Stimulated activated CD8-positive, alpha-beta memory T cell treated with anti-CD3 and anti-CD28 coated beads, Interleukin-4, amount 100 ng/mL, for 4 hours (primary cell): ENCODE measurements at places on chromosomes 3 and 15.

DNA sequence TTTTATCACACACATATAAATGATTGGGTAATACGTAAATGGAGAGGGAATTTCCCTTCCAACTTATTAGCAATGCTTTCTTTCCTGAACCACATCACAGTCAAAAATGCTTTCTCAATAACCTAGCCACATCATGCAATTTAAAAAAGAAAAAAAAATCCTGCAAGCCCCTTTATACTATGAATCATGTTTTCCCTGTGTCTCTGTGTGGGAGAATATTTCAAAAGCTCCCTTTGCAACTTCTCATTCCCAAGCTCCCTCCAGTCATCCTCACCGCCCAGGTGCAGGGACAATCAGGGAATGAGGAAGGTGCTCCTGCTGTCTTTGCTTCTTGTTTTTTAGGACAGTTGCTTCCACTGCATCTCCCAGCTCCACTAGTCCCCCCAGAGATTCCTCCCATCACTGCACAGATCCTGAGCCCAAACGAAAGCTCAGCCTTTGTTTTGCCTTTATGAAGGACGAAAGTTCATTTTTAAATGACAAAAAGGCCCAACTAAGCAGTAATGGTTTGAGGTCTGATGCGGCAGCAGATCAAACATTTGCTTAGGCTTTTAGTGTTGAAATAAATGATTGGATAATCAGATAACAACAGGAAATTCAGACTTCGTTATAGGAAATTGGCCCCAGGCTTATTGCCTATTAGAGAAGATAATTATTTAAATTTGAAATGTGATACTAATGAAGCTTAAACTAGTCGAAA, 47.8 kb upstream of the ADGRG7 start:
- no peak for DNase-seq

DNA sequence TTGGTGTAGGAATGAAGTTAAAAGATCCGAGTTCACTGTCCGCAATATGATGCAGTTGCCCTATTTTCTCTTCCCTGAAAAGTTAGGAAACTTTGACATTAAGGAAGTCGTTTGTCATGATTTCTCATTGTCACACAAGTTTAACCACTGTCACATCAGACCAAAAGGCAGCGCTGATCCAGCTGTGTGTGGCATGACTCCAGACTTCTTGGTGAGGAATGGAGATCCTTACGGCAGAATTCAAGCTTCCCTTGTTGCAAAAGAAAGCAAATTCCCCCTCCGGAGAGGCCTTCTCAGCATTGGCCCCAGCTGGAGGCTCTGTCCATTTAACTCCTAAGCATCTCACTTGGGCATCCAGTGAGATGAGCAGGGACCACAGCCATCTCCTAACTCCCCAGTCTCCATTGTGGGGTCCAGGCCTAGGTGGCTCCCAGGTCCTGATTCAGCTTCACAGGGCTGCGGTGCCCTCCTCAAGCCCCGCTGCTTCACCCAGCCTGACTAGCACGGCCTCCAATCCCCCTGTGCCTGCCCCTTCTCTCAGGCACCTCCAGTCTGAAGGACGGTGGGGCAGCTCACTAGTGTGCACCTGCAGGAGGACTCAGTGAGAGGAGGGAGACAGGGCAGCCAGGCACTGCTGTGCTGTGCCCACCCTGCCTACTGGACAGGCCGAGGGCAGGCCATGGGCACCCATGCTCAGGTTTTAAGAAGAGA, 159.5 kb downstream of the CHSY1 start:
- no peak for DNase-seq

- no peak for DNase-seq
Measured at GRCh38 chr3:156259896-156260295, 139.5 kb downstream of the KCNAB1 start.

- DNase-seq = no peak
Measured at GRCh38 chr15:37031198-37031597, 69.2 kb downstream of the MEIS2 start.

DNA sequence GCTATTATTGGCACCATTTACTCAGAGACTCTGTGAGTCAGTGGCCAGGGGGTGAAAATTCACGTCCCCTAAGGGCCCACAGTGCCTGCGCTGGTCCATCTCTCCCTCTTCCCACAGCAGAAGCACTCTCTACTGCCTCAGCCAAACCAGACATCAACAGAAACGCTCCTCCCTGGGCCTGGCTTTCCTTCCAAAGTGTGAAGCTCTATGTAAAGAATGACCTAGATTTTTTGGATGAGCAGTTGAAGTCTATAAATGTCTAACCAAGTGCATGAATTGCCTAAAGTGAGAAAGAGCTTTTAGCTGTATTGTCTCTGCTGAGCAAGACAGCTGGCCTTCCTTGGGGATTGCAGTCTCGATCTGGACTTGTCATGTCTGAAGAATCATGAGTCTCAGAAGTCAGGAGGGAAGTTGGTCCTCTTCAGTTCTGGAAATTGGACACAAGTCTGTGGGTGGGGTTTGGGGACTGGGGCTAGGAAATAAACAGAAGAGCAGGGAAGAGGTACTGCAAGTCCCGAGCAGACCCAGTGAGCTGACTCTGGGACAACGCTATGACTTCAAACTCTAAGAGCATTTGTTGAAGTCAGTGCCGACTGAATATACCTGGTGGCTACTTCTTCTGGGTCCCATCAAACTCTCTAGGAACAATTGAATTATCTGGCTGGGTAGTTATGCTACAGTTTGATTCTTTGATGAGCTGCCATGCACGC, 29.0 kb downstream of the RASGRP1 start:
- no peak for DNase-seq

GRCh38 chr15:99732124-99732750, 1.0 kb downstream of the LYSMD4 start:
- DNase-seq = no peak

GRCh38 chr3:195806211-195806915, 5.4 kb downstream of the MUC4 start:
- no peak for DNase-seq

DNA sequence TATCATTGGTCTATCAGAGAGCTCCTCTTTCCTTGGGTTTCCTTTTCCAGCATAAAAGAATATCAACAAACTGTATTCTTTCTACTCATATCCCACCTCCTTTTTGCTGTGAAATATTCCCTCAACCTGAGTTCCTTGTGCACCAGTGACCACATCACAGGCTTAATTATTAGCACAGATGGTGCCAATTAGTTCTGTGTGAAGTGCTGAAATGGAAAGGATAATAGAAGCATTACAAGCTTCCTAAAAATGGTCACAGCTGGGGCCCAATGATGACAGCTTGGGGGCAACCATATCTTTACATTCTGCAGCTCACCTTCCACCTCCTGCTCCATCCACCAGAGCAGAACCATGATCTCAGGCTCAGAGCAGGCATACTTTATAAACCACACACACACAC, 84.6 kb downstream of the ANO10 start:
- no peak for DNase-seq

DNA sequence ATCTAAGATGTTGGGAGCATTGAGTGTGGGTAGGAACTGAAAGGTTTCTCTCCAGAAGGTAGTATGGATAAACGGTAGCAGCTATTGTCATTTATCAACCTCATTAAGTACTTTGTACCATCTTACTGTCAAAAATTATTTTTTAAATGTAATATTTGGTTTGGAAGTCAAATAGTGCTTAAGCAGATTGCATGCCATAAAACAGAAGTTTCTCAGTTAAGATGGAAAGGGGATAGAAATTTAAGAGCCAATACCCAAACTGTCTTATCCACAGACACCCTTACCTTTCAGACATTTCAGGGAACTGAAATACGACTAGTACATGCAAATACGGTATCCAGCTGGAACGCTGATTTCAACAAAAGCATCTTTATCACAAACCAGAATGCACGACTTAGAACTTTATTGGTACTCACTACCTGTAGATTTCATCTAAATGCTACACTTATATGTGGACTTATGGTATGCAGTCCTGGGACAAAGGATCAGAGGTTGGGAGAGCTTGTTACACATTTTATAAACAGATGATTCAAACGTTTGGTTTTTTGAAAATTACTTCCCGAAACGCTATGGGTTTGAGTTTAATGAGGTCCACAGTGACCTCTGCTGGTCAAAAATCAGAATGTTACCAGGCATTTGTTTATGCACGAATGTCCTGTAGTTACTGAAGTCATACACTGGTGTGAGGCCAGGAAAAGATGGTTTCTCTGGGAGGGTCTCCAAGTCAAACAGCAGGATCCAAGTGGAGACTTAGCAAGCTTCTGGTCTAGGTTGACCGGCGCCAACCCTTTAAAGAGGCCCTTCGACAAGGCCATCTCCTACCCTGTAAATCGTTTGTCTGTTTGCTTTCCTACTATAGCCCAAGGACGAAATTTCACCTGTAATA, 45.7 kb upstream of the DUT start:
- DNase-seq = no peak

DNA sequence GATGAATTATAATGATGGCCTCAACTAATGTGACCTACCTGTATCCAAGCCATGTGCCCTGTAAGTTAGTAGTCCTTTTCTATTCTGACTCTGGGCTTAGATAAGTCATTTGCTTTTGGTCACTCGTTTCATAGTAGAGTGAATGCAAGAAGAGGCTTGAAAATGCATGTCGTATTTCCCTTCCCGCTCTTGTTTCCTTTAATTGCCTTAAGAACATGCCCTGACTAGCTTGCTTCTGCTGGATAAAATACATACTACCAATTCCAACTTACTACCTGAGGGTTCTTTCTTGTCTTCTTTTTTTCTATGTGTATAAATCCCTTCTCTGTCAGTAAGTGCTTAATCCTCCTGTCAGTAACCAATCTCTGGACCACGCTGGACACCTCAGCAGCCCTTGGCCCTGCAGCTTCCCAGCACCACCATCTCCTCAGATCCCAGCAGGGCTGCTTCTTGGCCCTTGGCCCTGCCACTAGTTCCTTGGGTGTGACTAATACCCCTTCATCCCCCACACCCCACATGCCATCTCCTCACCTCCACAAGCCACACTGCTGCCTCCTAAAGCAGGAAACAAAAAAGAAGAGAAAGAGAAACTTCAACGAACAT, 771.7 kb downstream of the IGSF11 start:
- DNase-seq = no peak

DNA sequence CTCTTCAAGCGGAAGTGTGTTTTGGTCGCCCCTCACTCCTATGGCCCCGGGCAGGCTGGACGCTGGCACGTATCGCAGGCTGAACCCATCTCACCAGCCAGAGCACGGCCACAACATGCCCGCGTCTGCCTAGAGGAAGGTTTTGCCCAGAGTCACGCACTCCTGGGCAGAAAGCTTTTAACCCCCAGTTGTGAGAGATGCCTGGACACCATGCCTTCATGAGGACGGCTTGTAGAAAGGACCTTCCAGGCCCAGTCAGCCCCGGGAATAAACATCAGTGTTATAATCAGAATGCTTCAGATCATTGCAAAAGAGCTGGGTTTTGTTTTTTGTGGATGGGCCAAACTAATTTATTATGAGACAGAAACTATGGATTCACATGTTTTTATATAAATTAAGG, 16.5 kb downstream of the CYFIP1 start:
- DNase-seq = no peak

DNA sequence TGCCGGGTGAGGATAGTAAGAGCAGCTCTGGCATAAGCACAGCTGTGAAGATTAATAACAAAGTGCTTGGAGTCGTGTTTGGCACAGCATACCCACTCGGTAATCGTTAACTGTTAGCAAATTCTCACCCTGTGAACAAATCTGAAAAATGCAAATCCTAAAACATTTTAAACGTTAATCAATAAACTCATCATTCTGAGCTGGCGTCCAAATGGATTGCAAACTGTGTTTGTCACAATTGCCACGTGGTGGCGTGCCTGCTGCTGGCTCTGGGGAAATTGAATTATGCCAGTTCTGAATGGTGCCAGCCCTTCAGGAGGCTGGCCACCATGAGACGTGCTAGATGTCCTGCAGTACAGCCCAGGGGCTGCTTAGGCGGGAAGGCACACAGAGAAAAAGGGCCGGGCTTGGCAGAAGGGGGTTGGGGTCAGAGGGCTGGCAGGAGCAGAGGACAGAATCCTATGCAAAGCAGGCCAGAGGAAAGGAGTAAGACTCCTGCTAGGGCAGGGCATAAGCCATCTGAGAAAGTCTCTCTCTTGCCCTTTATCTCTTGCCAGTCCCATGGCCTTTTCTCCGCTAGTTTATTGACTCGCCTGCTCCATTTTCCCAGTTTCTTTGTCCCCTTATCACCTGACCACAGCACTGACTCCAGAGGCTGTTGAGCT, 22.1 kb upstream of the POLG start:
- no peak for DNase-seq

DNA sequence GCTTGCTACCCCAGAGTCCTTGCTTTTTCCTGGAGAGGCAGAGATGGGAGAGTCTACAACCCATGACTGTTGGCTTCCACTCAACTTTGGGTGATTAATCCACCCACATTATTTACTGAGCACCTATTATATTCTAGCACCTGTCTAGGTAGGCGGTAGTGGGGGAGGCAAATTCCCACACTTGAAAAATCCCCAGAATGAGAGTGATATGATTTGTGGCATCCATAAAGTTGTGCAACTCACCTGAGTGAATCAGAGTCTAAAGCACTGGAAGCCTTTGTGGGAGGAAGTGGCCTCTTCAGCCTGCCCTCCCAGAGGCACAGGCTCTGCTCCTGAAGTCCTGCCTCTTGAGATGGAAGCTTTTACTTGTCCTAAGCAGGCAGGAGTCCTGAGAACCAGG, 40.4 kb upstream of the CTNNB1 start:
- no peak for DNase-seq

GRCh38 chr15:21261965-21262850, 178.1 kb downstream of the POTEB3 start:
- no peak for DNase-seq

DNA sequence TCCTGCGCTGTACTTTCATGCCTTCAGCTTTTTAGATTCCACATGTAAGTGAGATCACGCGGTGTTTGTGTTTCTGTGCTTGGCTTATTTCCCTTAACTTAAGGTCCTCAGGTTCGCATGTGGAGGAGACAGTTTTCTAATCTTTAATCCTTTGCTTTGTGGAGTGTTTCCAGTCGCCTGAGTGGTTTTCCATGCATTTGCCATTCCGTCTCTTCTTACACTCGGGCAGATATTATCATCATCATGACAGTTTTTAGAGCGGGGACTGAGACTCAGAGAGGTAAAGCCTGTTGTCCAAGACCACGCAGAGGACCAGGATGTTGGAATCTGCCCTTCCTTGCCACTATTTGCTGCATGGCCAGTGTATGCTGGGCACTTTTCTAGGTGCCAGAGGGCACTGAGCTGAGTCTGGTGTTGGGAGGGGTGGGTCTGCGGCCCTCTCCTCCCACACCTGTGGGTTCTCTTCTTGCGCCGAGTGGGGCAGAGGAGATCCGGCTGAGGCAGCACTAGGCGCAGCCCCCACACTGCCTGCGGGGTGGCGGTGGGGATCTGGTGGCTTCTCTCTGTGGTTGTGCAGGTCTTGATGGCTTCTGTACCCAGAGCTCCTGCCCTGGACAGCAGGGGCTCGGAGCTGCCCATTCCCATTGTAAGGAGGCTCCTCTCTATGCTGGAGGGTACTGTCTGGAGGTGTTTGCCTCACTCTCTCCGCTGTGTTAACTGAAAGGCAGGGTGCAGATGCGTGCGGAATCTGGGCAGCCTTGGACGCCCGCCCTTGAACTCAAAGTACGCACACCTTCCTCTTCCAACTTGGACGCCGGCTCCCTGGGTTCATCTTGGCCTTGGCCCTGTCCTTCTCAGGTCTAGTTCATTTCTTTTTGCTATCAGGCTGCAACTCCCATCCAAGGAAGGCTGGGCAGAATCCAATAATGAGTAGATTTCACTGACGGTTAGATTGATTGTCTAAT, 156.0 kb upstream of the RGMA start:
- no peak for DNase-seq
